Ammon's horn (tissue), 1 donor: ENCODE measurements at places on chromosomes 5 and 9.

- DNase-seq, result no peak
Observed at GRCh38 chr9:77424993-77425392, 223.1 kb downstream of the GNA14 start.

DNA sequence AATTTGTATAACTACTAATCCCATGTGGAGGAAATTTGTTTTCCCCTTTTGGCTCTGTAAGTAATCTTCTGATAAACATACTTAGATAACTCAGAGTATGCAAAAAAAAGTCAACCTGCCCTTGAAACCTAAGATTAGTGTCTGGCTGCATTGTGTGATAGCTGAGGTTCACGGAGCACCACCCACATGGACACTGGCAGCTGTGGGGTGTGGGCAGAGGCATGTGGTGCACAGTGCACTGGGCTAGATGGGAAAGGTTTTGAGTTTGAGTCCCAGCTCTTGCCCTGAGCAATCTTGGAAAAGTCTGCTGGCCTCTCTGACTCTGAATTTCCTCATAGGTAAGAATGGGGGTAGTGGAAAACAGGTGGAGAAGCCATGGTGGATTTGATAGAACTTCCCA, 75.1 kb downstream of the PLCXD3 start:
- DNase-seq, result no peak

GRCh38 chr5:158832731-158833130, 267.0 kb downstream of the EBF1 start:
- DNase-seq, result no peak

- no peak for DNase-seq
Observed at GRCh38 chr5:74221413-74221812, 419.1 kb downstream of the ENC1 start.

- DNase-seq, result no peak
Observed at GRCh38 chr9:116223926-116224325, 70.3 kb downstream of the PAPPA start.

DNA sequence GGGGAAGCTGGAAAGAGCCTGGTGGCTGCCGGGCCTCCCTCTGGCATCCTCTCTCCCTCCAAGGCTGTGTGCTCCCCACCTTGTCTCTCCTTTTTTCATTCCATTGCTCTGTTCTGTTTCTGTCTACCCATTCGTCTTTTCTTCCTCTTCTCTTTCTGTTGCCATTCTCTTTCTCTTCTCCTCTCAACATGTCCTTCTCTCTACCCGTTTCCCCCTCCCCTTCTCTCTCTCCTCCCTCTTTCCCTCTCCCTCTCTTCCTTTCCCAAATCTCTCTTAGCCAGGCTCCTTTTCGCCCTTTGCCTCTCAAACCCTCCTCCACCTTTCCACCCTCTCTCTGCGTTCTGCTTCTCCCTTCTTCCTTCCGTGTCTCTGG, 19.4 kb upstream of the KCNIP1 start:
- no peak for DNase-seq

- DNase-seq, result no peak
Observed at GRCh38 chr9:259405-260404, 45.0 kb downstream of the DOCK8 start.

GRCh38 chr9:24487946-24488345, 57.8 kb downstream of the IZUMO3 start:
- DNase-seq, result no peak

DNA sequence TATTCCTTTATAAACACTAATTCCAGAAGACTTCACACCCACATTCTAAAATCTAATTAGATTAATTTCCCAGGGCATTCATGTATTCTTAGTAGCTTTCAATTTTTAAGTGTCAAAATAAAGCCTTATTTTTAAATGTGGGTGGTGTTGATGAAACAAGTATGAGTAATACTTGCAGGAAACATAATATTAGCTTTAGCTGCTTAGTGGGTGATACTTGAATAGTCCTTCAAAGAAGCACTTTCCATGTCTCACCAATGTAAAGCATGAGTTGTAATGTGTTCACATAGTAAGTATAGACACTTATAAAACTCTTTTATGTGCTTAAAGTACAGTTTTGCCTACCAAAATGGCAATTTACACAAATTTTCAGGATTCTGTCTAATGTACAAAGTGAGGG, 6.9 kb downstream of the FNBP1 start:
- no peak for DNase-seq

DNA sequence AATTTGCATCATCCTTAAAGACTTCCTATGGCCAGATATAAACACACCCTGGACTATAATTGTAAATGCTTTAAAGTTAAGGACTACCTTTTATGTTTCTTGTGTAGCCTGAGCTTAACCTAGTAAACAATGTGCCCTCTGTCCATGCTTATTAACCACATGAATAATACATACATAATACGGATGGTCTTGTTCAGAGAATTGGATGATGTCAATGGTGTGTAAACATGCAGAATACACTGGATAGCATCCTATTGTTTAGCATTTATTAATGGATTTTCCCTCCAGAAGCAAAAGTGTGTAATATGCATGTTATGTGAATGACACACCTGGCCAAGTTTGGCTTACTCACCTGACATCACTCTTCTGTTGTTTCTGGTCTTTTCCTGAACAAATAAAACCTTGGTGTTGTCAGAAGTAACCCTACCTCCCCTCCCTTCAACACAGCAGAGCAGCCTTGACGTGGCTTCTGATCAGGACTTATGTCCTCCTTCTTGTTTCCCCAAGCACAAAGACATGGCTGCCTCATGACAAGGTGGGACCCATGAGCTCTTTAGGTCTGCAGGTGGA, 517.9 kb downstream of the MTRR start:
- DNase-seq, result no peak

DNA sequence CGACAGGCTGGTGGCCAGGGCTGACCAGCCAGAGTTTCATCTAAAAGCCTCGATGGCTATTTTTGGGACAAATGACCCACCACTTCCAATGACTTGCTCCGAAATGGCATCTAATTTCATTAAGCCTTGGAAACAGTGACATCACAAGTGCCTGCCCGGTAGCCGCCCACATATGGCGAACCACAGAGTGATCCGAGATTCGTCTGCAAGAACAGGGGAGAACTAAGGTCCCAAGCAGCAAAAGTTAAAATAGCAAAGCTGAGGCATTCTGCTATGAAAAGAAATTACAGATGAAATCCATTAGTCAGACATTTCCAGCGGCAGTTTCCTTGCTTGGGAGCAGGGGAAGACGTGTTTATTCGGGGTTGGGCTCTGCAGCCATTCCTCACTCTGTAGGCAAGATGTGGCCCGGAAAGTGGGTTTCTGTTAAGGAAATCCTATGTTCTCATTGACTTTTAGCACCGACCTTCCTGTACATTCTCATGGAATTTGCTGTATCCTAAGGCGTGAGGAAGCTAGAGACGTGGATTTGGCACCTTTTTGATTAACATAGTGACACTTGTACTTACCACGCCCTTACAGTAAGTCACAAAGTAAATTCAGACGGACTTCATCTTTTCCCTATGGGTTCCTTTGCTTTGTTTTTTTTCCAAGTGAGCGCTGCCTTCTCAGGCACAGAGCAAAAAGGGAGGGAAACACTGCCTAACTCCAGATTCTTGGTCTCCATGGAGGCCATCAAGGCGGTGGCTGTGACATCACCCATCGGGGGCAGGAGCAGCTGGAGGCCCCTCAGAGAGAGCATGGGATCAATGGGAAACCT, 45.1 kb downstream of the ERGIC1 start:
- DNase-seq, result no peak

GRCh38 chr9:126612326-126612812, 1.4 kb upstream of the LMX1B start:
- no peak for DNase-seq

- no peak for DNase-seq
Observed at GRCh38 chr9:12054235-12054634, 639.0 kb upstream of the TYRP1 start.

DNA sequence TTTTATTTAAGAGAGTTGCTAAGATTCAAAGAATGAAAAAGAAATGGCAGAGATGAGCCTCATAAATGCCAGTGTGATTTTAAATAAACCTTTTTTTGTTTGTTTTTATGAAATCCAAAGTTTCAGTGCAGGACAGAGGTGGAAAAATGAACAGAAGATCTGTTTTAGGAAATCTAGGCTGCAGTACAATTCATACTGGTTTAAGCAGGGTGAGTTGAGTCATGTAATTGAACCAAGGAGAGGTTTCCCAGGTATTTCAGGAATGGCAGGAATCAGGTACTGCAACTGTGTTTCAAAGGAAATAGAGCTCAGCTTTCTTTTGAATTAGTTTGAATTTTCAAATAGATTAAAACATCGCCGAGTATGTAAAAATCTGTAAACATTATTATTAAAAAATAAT, 3.0 kb upstream of the ANKRD31 start:
- DNase-seq, result no peak

DNA sequence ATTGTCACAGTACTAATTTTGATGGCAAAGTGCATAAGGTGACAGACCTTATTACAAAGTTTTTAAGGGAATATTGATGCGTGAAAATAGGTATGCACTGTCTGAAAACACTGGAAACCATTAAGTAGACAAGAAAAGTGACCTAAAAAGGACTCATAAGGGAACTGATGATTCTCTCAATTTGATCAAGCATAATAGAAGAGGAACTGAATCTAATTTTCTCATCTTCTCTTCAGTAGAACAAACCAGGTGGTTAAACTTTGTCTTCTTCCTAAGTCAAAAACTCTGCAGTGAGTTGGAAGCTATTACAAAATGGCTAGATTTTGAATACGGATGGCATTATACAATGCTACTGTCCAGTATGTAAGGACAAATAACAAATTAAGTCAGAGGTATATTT, 53.4 kb downstream of the RNF145 start:
- DNase-seq, result no peak

DNA sequence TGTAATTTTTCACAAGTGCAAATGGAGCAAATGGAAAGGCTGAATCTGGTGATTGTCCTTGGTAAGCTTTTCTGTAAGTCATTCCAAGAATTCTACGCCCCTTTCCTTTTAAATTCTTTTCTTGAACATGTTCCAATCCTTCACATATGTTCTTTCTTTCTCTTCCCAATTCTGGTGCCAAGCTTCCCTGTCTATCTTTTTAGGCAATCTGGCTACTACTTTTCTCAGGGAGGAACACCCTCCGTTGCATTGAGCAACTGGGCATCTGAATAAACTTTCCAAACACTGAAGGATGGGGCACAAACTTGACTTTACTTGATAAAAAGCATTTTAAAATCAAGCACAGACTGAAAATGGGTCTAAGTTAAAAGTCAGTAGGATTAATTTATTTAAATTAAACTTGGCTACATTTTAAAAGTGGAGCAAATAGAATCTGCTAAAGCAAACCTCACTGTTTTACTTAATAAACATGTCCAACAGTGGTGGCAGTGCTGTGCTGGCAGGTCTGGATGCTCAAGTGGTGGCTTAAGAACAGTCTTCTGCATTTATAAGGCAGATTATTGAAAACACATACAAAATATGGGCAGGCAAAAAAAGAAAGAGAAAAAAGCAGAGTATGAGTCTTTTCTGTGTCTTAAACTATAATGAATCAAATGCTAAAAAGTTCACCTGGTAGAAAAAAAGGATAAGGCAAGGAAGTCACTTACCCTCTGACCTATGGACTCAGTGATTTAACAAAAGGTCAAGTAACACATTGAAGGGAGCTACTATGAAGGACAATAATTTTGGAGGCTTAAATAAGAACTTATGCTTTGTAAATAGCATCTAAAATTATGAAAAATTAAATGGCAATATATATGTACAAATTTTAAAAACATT, 5.4 kb downstream of the ELL2 start:
- peak; percentile 35 for DNase-seq

DNA sequence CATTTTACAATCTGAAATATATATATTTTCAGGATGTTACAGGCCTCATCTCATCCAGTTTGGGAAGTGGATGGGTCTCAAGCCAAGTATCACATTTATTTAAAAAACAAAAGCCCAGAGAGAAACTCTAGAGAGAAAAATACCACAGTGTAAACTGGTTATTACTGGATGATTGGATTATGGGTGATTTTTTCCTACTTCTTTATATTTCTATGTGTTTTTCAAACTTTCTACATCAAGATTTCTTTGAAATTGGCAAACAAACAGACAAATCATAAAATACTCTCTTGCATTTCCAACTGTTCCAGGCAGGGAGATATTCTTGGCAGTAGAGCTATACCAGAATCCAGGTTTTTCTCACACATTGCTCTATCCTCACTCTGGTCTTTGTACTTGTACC, 116.0 kb upstream of the SMIM23 start:
- DNase-seq, result no peak

DNA sequence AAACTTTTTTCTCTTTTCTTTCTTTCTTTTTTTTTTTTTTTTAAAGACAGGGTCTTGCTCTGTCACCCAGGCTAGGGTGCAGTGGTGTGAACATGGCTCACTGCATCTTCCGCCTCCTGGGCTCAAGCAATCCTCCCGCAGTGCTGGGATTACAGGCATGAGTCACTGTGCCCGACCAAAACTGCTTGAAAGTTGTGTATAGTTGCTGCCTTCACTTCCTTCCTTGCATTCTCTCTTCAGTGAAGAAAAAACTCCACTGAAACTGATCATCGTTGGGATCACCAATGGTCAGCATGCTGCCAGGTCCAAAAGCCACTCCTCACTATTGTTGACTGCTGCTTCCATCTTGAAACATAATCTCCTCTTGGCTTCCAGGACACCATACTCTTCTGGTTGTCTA, 66.6 kb upstream of the CTNNA1 start:
- DNase-seq, result no peak

DNA sequence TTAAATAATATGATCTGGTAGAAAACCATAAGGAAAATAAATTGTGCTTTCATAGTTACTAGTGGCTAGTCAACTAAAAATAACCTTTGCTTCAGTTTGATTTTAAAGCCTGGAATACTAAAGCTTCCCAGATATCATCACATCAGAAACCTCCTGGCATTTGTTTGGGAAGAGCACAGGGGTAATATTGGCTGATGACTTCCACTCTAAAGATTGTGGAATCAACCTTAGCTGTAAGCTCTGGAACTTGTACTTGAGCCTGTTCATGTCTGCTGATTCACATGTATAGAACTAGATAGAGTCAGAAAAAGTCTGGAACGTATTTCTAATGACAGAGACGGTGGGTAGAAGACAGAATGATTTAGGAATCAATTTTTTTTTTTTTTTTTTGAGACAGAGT, 345.0 kb downstream of the CWC27 start:
- DNase-seq, result no peak

- no peak for DNase-seq
Observed at GRCh38 chr5:98909363-98909762, 19.4 kb downstream of the CHD1 start.
